H9 (cell line): ENCODE measurements at places on chromosomes 16 and 17. TPM values are rescaled to one million over a fixed set of nuclear protein-coding genes. Genes with fewer than 3 reads are reported as not detected.

The PPP4C gene
- 162 and 163 TPM in 2 replicates for total RNA-seq

The OR4D1 gene
- 0.11 and 0.15 TPM in 2 replicates for total RNA-seq

The PDK2 gene
- total RNA-seq, result 16.2 and 19.9 TPM in 2 replicates

The CCT6B gene
- 1.4 and 1.7 TPM in 2 replicates for total RNA-seq

The SLC2A4 gene
- total RNA-seq, result 4.4 and 4.7 TPM in 2 replicates
